NCI-H1436 treated with DMSO at 0.1 percent for 48 hours (cell line): ENCODE measurements at places on chromosomes 2 and 18.

- no peak for DNase-seq
Measured at GRCh38 chr2:240650254-240650965, 25.1 kb downstream of the GPR35 start.

DNA sequence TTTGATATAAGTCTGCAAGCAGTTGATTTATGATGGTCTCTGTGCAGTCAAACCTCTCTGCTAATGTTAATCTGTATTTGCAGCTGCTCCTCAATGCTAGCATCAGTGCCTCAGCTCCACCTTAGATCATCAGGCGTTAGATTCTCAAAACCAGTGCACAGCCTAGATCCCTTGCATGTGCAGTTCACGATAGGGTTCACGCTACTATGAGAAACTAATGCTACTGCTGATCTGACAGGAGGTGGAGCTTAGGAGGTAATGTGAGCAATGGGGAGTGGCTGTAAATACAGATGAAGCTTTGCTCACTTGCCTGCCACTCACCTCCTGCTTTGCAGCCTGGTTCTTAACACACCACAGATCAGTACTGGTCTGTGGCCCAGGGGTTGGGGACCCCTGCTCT, 18.4 kb downstream of the RBKS start:
- no peak for DNase-seq

GRCh38 chr2:162011706-162012564, 62.1 kb downstream of the DPP4 start:
- DNase-seq: no peak

DNA sequence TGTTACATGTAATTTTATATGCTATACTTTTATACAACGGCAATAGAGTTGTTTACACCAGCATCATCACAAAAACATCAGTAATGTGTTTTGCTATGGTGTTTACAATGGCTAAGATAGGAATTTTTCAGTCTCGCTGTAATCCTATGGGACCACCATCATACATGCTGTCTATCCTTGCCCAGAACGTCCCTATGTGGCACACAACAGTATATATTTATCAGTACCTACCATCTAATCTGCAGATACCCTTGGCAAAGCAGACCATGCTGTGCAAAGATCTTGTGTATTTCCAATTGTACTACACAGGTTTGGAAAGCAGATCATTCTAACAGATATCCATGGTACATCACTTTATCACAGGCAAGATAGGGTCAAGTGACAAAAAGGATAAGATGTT, 15.3 kb downstream of the RPL31 start:
- DNase-seq: no peak

DNA sequence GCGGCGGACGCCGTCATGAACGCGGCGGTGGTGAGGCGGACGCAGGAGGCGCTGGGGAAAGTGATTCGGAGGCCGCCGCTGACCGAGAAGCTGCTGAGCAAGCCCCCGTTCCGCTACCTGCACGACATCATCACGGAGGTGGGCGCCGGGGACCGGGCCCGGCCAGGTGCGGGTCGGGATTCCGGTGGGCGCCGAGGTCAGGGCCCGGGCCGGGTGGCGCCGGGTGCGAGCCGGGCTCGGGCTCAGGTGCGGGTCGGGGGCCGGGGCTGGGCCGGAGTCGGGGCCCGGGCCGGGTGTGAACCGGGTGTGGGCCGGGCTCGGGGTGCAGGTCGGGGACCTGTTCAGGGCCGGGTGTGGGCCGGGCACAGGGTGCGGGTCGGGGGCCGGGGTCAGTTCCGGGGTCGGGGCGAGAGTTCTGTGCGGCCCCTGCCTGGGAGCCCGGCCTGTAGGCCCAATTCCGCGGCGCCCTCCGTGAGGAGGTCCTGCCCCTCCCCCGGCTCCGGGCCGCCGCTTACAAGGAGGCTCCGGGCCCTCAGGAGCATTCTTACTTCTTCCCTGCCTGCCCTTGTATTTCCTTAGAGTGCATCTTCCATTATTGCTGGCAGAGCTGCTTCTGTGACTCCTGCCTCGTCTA, 447 bp downstream of the TRAF3IP1 start:
- no peak for DNase-seq

DNA sequence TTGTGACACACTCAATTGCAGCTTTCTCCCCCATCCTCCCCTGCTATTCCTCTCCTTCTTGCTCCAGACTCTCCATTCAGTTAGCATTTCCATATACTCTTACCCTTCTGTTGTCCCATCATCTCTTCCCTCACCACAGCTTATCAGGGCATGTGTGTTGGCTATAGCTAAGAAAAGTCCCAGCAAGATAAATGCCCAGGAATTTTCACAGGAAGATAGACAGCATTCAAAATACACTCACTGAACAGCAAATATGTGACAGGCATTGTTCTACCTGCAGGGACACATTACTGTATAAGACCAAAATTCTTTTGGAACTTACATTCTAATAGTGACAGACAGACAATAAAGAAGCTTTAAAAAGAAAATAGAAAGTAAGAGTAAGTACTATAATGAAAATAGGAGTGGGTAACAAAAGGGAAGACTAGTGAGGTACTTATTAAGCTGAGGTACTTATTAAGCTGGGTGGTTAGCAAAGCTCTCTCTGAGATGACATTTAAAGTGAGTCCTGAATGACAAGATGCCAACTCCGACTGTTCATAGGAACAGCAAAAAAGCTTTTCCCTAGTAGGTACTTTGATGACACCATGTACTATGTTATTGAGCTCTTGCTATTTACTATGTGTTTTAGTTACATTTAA, 86.2 kb downstream of the CHN1 start:
- DNase-seq: no peak

- no peak for DNase-seq
Measured at GRCh38 chr2:206213514-206213845, 53.8 kb downstream of the EEF1B2 start.

DNA sequence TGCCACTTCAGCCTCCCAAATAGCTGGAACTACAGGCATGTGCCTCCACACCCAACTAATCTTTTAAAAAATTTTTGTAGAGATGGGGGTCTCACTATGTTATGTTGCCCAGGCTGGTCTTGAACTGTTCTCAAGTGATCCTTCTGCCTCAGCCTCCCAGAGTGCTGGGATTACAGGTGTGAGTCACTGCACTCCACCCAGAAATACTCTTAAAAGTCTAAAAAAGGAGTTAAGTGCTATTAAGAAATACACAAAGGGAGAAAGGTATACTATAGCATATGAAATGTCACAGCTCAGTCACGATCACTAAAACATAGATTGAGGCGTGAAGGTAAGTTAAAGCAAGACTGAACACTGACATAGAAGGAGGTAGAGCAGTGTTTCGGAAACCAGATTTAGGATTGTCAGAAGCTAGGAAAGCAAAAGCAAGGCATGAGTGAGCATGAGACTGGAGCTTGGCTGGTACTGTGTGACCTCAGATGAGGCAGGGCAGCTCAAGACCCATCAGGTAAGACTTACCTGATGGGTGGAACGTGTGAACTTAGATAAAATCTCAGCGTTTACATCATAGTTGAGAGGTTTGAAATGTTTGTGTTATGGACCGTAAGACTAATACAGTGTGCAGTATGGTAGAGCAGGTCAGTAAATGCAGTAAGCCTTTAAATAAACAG, 9.2 kb downstream of the CCNYL1 start:
- no peak for DNase-seq

DNA sequence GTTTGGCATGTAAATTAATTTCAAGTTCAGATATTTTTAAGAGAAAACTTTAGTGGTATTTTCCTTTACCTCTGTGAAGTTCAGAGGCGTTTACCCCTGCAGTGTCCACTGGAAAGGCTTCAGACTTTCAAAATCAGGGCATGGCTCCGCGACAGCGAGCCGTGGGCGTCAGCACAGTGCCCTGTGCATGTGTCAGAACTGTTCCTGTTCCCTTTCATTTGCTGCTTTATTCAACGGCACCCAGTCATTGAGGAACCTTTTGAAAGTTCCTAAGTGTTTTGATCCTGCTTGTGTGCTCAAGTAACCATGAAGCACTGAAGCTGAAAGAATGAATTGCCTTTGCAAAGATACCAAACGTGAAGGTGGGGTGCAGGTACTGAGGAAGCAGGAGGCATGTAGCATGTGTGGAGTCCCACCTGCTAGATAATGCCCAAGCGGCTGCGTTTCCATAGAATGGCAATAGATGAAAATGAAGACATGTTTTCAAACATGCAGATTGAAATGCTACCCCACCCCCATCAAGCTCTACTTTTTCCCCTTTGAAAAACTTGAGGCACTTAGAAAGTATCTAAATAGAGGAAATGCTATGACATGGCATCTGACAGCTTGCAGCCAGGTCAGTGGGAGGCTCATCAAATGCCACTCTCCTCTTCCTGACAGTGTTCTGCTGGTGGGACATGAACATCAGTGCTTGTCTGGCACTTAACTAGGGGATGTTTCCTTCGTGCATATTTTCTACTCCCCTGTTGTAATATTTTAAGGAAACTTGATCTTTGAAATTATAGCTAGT, 148.6 kb downstream of the ZNF236 start:
- no peak for DNase-seq

DNA sequence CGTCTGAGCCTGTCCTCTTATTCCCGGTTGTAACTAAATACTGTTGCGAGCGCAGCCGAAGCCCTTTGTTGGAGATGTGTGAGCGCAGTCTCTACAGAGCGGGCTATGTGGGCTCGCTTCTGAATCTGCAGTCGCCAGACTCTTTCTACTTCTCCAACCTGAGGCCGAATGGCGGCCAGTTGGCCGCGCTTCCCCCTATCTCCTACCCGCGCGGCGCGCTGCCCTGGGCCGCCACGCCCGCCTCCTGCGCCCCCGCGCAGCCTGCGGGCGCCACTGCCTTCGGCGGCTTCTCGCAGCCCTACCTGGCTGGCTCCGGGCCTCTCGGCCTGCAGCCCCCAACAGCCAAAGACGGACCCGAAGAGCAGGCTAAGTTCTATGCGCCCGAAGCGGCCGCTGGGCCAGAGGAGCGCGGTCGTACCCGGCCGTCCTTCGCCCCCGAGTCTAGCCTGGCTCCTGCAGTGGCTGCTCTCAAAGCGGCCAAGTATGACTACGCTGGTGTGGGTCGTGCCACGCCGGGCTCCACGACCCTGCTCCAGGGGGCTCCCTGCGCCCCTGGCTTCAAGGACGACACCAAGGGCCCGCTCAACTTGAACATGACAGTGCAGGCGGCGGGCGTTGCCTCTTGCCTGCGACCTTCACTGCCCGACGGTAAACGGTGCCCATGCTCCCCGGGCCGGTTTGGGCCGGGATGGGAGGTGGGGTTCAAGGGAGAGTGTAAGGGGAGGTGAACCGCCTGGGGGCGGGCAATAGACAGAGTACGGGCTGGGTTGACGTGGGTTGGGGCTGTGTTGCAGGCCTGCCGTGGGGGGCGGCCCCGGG, at the start of gene HOXD12:
HOXD12 (plus strand) TSS at position 68 of the 819 bp plus-strand sequence; CDS start at position 75, 7 bp downstream.
- no peak for DNase-seq

DNA sequence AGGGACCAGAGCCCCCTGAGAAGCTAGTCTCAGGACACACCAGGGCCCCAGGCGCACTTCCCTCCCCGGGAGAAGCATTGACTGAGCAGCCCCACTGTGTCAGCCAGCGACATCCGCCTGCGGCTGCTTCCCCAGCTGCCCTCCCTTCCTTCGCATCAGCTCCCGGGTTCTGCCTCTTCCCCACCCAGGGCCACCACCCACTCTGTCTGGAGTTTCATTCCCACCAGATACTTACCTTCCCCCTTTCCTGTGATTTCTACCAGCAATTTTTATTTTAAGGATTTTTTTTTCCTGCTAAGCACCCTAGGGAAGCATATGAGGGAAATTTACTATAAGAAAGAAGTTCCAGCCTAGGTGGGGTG, 99.2 kb downstream of the SMAD7 start:
- no peak for DNase-seq

DNA sequence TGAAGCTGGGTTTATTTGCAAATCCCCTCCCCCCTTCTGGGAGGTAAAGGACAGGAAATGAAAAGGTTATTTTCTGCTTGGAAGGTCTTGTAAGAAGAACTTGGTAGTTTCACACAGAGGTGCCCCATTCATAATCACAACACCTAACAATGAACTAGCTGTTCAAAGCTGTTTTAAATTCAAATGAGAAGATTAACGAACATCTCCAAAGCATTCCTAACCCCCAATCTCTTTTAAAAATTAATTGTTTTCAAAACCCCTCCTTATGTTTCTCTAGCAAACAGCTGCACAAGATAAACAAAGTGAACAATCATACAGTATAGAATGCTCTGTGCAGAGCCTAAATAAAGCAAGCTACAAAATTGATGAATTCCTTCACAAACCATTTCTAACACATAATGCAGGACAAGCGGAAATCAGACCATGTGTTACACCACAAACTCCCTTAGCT, 271.4 kb downstream of the SATB2 start:
- DNase-seq: no peak

GRCh38 chr2:32532961-32533360, 94.9 kb upstream of the TTC27 start:
- DNase-seq: no peak

GRCh38 chr18:31931163-31931885, 11.6 kb downstream of the TRAPPC8 start:
- DNase-seq: no peak

DNA sequence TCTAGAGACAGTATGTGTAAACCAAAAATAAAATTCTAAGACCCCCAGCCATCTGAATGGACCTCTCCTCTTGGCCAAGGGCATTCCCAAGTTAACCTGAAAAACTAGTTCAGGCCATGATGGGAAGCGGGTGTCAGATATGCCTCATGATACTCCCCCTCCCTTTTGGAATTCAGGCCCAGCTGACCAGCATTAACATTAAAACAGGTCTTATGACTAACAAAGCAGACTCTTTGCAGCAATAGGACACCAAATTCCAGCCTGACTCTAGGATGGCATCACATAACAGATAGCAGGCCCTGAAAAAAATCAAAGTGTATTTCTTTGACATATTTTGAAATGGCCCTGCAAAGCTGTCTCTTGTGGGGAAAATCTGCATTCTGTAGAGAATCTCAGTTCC, 73.3 kb upstream of the L3MBTL4 start:
- no peak for DNase-seq

DNA sequence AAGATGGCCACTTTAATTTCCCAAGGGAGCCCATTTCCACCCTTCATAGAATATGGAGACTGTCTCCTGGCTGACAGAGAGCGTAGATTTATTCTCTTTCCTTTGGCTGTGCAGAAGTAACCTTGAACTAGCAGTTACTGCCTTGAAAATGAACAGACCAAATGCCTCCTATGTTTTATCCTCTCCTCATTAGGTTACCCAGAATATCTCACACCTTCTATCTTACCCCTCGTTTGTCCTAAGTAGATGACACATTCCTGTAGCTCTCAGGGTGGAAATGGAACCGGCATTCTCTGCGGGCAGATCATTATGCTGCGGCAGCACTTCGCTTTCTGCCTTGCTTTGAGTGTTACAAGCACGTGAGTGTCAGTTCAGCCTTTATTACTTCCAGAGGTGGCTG, 336.5 kb downstream of the DCDC2C start:
- no peak for DNase-seq
